Renal cortical epithelial cell (primary cell): ENCODE measurements at places on chromosomes 16 and 17. TPM values are rescaled to one million over a fixed set of nuclear protein-coding genes. Genes with fewer than 3 reads are reported as not detected.

GRCh38 chr17:73697872-73698271 is 53.6 kb upstream of the SDK2 start:
- DNase-seq: no peak

DNA sequence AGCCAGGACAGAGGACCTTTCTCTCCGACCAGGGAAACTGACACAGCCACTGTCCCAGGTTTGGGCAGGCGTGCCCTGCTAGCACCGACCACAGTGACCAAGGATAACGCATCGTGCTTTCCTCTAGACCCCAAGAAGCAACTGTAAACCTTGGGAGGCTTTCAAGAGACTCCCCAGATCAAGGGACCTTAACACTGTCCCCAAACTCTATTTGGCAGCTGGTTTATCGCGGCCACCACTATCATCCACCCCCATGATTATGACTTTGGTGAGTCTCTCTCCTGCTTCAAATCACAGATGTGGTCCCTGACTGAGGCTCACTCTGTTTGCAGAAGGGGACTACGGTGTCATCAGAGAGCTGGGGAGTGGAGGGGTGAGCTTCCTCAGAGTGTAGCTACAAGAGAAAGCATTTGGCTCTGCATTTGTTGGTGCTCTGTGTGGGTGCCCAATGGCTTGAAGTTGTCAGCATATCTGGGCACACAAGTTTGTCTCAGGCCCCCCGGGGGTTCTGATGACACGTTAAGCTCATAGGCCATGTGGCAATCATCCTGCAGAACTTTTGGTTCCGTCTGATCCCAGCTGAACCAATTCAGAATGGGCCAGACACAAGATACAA is 408.0 kb downstream of the SLC39A11 start:
- DNase-seq: no peak

DNA sequence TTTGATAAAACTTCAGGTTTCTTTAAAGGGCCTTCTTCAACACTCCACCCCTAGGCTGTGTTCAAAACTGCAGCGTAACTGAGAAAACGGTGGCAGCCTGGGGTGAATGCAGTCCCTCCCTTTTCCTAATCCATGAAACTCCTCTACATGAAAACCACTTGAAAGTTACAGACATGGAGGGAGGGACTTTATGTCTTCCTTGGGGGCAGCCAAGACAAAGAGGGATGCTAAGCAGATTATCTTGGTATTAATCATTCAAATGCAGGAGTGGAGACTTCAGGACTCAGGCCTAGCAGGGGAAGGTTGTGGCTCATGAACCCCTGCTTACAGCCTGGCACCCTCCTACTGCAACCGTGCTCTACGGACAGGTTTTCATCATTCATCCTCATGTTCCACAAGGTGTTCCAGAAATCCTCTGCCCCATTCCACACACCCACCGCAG is 46.8 kb downstream of the RNF112 start:
- DNase-seq: no peak

The RAB26 gene
- 0.69 and 0.70 TPM in 2 replicates for total RNA-seq

The KRT32 gene
- not detected in 2 replicates for total RNA-seq

- DNase-seq: no peak
Measured at GRCh38 chr16:3712861-3713372, 4.4 kb downstream of the TRAP1 start.

The SLC16A13 gene
- total RNA-seq: 0.99 and 1.0 TPM in 2 replicates

DNA sequence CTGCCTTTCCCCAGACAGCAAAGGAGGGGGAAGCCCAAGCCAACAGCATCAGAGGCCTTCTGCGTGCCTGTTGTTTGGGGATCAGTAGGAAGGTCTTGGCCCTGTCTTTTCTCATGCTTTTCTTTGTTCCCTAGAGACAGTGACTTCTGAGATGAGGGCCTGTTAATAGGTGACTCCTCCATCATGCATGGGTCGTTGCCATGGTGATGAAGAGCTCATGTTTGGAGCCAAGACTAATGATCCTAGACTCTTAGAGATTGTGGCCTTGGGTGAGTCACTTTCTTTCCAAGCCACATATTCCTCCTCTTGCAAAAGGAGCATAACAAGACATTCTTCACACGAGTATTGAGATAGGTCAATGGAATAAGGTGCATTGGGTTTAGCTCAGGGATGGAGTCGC is 201.1 kb upstream of the ASIC2 start:
- DNase-seq: peak; percentile 92

- DNase-seq: no peak
Measured at GRCh38 chr16:54282202-54282927, 4.2 kb downstream of the IRX3 start.

DNA sequence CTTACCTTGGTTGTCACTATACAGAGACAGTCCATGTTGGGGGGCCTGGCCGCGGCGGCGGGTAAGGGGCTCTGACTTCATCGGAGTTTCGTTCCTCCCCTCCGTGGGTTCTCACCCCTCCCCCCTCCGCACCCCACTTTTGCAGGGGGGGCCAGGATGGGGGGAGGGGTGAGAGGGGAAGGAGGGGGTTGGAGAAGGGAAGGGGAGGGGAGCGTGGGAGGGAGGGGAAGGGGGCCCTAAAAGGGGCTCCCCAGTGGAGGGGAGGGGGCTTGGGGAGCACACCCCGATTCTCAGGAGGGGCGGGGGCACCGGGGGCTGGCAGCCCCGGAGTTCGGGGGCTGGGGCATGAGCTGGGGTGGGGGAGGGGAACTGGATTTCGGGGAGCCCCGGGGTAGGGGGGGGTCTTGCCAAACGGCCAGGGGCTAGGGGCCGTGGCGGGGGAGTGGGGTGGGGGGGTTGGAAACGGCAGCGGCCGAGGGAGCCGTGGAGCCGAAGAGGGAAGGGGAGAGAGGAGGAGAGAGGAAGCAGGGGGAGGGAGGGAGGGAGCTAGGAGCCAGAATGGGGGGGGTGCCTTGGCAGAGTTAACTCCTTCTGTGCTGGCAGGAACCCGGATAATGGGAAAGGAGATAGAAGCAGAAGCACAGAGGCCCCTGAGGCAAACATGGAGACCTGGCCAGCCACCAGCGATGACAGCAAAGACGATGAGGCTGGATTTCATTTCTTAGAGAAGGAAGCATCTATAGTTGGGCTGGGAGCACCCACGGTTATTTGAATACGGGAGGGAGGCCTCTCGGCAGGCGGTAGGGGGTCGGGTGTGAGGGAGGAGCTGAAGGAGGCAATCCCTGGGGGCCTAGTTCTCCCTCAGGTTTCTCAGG is 2.3 kb downstream of the DLG4 start:
- peak; percentile 36 for DNase-seq

The SCRN2 gene
- 21.3 and 50.4 TPM in 2 replicates for total RNA-seq

DNA sequence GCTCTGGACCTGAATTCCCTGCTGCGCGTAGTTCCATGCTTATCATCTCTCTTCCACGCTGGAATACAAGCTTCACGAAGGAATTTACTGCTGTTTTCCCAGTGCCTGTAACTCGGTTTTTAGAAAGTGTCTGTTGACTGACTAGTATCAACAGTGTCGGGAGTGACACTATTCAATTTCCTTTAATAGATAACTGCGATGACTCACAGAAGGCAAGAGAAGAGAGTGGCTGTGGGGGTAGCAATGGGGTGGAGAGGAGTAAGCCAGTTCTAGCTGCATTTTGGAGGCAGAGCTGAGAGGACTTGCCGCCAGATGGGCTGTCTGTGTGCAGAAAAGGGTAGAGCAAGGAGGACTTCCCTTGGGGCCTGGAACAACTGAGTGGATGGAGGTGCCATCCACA is 25.2 kb downstream of the B4GALNT2 start:
- peak; percentile 68 for DNase-seq

The DHRS7C gene
- total RNA-seq: not detected in 2 replicates

DNA sequence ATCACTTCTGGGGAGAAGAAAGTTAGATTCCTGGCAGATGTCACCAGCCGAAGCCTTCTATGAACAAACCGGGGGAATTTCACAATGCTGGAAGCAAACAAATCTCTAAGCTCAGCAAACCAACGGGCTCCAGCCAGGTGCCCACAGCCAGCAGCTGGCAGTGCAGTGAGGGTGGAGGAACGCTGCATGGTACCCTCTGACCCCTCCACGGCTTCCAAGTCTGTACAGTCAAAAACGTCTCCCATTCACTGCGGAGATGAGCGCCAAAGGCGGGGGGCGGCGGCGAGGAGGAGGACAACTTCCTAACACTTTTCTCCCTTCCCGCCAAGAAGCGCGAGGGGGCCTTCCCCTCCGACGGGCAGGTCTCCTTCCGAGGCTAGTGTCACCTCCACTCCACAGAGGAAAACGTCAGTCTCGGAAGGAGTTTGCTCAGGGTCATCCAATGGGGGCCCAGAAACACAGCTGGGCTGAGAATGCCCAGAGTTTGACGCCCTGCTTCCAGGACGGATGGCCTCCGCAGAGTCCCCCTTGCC is 924 bp downstream of the ZNF598 start:
- peak; percentile 34 for DNase-seq

GRCh38 chr17:55283256-55283965 is 18.7 kb downstream of the HLF start:
- DNase-seq: peak; percentile 94

The LAT gene
- 0.30 TPM in 1 of 2 replicates, not detected in the other for total RNA-seq

DNA sequence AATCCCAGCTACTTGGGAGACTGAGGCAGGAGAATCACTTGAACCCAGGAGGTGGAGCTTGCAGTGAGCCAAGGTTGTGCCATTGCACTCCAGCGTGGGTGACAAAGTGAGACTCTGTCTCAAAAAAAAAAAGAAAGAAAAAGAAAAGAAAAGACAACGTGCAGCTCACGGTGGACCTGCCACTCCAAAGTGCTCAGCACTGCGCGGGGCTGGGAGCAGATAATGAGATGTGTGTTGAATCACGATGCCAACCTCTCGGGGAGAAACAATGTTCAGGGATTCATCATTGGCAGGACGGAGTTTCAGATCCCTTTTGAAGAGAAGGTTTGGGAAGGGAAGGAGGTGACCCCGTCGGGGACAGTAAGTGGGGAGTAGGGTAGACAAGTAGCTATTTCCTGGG is 19.2 kb downstream of the WFDC1 start:
- no peak for DNase-seq

The ASPA gene
- 0.20 and 0.87 TPM in 2 replicates for total RNA-seq

DNA sequence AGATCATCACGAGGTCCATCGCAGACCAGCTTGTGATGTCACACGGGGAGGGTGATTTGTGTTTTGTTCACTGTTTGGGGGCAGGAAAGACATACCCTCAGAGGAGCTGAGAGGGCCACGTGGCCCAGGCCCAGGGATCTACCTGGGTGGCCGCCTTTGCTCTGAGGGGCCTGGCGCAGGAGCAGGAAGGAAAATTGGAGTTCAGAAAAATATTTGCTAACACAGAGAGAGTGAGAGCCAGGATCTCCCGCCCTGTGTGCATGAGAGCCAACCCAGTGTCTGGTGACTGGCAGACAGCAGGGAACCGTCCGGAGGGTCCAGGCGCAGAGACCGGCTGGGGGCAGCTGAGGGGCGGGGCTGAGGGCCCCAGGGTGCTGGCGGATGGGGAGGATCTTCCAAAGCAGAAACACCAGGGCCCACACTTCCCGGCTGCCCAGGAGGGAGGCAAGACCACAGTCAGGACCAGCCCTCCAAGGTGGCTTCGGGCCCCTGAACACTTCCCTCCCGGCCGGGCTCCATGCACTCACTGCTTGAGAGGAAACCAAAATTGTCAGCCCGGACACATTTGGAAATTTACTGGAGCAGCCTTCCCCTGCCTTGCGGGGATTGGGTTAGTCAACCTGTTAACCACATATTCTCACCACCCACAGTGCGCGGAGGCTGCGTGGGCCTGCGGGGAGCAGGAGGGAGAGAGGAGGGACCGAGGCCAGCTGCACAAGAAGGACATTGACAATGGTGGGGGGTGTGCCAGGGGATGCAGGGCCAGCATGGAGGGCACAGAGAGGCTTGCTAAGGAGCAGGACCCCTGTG is 52.6 kb downstream of the RBFOX3 start:
- no peak for DNase-seq

- peak; percentile 94 for DNase-seq
Measured at GRCh38 chr17:45371414-45372324, 54.8 kb upstream of the MAP3K14 start.

The AATK gene
- 0.20 and 0.52 TPM in 2 replicates for total RNA-seq

The TEX19 gene
- 0.05 TPM in 1 of 2 replicates, not detected in the other for total RNA-seq

The TMEM98 gene
- 86.0 and 208 TPM in 2 replicates for total RNA-seq

- peak; percentile 4 for DNase-seq
Measured at GRCh38 chr17:74610108-74610507, 13.4 kb downstream of the CD300E start.

DNA sequence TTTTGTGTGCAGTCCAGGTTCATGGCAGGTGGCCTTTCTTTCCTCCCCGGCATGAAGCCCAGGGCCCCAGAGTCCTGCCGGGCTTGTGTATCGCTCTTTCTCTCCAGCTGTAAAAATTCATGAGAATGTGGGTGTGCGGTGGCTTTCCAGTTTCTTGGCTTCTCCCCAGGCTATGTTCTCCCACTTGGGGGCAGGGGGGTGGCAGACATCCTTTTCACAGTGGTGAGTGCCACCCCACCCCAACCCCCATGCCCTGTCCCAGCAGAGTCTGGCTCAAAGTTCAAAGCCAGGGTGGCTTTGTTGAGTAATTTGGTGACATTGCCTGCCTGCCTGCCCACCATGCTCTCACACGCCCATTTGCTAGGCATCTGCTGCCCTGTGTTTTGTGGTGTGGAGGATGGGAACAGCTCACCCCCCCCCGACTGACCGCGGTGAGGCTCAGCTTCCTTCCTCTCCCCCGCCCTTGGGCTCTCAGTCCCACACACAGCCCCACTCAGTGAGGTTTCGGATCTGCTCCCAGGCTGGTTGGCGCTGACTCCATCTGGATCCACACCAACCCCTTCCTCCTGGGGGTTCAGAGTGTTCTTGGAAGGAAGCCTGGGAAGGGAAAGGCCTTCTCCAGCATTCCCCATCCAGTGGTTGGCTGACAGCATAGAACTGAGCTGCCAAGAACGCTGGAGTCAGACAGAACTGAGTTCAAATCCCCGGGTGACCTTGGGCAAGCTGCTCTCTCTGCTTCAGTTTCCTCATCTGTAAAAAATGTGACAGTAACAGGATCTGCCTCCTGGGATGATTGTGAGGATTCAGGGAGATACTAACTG is 36.0 kb downstream of the CHD9 start:
- peak; percentile 86 for DNase-seq

The ZNF594 gene
- total RNA-seq: 5.4 and 11.1 TPM in 2 replicates

- no peak for DNase-seq
Measured at GRCh38 chr16:72464052-72464451, 292.1 kb upstream of the PMFBP1 start.

GRCh38 chr16:23668873-23669272 is 9.8 kb upstream of the PLK1 start:
- DNase-seq: peak; percentile 40

DNA sequence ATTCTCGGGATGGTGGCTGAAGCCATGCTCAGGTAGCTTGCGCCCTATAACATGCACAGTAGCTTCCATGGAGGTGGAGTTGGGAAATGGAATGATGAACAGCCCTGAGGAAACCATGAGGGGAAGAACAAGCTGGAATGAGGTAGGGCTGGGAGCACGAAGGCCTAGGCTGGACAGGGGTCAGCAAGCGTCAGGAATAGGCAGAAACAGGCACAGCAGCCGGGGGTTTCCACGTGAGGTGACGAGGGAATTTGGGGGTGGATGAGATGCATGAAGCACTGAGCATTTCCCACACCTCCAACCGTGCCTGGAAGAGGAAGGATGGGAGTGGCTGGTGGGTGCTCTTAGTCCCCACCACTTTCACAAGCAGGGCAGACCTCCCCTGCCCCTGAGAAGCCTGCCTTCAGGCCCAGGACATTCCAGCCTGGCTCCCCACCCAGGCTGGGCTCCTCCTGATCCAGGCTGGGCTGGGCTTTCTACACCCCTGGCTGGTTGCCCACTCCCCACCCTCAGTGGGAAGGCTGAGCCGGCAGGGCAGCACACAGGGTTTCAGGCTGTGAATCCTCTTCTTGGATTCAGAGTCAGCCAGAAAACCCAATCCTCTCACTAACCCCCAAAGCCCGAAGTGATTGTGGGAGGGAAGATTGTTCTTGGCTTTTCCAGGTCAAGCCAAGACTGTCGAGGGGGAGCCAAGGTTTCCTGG is 21.9 kb downstream of the PLEKHG4 start:
- no peak for DNase-seq
